ENCODE measurements at places on chromosomes 7 and 10.
A peak's percentile ranks its signal among the peaks of the same experiment; 100 is the strongest.

DNA sequence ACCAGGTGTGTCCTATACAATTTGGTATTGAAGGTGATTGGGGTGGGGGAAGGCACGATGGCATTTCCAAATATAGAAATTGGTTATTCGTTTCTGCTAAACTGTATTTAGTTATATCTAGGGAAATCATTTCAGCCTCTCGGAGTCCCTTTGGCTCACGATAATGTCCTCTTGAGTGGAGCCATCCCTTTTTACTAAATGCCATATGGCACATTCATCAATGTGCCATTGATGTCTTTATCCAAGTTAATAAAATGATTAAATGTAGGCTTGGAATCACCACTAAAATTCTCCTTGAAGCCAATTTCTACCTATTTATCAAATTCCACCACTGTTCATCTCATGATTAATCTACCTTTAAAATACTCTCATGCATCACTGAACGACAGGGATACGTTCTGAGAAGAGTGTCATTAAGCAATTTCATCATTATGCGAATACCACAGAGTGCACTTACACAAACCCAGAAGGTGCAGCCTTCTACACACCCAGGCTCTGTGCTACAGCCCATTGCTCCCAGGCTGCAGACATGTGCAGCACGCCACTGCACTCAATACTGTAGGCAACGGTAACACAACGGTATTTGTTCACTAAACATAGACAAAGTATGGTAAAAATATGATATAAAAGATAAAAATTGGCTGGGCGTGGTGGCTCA is 219.2 kb upstream of the C7orf33 start:
- DNase-seq: no peak

DNA sequence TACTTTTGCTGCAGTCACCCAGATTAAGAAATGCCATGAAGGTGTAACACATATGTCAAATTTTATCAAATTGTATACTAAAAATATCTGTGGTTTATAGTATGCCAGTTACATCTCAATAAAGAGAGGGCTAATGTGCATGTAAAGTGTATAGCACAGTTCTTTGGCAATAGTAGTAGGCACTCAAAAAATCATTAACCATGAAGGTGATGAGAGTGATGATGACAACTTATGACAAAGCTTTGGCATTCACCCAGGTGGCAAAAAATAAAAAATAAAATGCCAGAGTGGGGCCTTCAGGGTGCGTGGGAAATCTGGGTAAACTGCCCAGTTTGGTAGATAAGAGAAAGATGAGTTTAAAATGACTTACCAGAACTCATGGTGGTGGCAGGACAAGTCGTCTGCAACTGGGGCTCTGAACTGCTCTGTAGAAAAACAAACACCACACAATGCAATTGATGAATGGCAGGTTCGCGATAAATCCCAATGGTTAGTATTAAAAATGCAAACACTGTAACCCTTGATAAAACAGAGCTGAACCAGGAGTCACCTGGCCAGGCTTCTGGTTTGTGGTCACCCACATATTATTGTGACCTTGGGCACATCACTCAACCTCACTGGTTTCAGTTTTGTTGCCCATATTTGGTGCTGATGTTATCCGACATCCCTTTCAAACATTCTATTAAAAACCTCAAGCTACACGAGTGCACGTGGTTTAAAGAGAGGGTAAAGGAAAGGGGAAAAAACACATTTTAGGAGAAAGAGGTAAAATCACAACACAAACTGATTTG is 120.2 kb downstream of the SORBS1 start:
- DNase-seq: no peak

DNA sequence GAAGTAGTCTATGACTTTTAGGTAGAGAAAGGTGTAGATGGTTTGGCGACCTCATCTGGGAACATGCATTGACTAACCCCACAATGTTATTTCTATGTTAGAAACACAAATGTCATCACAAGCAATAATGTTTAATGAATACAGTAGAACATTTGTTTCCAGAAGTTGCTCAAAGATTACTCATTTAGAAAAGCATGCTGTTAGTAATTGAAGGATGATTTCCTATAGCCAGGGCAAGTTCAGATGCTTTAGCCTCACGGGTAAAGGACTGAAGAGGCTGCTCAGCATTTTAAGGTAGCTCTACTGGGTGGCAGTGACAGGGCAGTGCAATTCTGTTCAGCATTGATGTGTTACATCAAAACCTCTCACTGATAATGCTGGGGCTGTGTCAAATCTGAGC is 199.3 kb upstream of the FZD1 start:
- DNase-seq: no peak

DNA sequence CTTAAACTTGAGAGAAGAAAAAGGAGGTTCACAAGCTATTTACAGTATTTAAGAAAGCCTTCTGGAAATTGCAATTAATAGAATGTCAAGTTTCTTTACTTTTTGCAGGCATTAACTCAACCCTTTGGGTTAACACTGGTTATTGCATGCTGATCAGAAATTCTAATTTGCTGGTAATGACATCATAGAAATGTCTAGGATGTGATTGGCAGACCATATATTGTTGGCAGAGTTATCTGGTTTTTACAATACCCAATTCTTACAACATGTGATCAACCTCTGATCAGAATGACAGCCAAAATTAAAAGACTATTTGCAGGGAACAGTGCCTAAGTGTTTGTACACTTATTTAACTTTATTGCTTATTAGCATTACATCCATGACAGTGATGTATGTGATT is 1.6 kb upstream of the CASD1 start:
- DNase-seq: no peak

GRCh38 chr10:35781643-35782035 is 139.5 kb upstream of the FZD8 start:
- DNase-seq: peak; percentile 12

GRCh38 chr10:69502589-69502988 is 51.3 kb downstream of the TSPAN15 start:
- DNase-seq: no peak

DNA sequence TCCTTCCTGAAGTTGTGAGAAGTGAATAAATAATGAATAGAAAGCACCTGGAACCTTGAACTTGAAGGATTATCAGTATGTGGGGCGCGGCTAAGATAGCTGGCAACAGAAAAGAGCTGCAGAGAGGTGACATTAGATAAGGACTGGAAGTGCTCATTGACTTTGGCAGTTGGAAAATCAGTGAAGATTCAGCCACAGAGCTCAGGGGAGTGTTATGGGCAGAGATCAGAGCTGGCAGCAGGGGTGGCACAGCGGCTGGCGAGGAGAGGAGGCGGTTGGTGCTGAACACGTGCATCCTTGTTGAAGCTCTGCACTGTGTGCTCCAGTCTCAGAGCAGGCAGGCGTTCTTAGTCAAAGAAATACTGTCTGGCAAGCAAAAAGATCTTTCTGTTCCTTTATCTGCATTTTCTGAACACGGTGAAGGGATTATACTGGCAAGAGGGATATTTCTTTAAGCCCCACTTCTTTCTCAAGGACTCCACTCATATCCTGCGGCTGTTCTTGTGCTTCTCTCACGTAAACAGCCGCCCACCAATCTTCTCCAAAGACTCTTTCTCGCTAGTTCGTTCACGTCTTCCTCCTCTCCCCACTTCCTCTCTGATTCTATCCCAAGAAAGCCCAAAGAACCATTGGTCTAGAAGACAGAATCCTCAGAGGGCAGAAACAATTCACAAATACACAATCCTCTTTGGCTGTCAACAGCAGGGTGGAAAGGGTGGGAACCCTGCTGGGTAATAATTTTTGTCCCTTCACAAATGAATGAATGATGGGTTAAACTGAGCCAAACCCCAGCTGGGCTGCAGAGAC is 38.6 kb upstream of the ADD3 start:
- DNase-seq: no peak

DNA sequence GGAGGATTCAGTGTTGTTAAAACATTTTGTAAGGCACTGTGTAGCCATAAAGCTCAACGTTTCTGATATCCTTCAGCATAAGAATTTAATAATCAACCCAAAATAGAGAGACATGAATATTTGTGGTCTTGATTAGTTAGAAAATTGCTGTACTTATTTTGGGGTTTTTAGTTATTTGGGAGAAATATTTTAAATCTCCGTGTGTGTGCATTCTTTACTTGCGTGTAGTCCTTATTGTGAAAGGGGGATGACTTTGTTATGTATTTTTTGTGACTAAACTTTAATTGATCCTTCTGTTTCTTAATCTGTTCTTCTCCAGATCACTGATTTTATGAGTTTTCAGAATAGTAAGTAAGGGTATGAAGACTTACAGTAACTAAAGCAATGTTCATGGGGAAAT is 81.2 kb downstream of the ZNRF2 start:
- no peak for DNase-seq

DNA sequence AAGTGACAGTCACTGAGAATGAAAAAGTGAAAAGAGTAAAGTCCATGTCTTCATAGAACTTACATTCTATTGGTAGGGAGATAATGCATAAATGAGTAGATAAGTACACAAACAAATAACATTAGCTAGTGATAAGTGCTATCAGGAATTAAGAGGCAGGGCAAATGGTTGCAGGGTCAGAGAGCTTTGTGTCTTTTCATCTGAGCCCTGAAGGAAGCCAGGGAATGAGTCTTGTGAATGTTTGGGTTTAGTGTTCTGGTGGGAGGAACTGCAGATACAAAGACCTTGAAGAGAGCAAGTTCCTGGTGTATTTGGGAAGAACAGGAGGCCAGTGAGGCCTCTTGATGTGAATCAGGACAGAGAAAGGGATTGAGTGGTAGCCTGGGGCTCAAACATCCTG is 183.8 kb downstream of the CTTNBP2 start:
- no peak for DNase-seq

DNA sequence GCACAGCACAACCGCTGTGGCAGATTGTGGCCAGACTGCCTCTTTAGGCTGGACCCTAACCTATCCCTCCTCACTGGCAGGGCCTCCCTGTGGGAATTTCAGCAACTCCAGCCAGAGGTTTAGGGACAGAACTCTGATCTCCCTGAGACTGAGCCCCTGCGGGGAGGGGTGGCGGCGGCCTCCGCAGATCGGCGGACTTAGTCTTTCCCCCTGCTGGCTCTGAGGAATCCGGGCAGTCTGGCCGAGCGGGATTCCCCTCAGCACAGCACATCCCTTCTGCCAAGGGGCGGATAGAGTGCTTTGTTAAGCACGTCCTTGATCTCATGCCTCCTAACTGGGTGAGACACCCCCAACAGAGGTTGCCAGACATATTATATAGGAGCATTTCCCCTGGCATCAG is 224.2 kb upstream of the NPY start:
- no peak for DNase-seq

GRCh38 chr10:60717852-60718251 is 60.4 kb upstream of the CDK1 start:
- DNase-seq: no peak
